ENCODE measurements at places on chromosomes 2 and 18. TPM values are rescaled to one million over a fixed set of nuclear protein-coding genes. Genes with fewer than 3 reads are reported as not detected.

GRCh38 chr18:26568926-26569665 lies 20.7 kb upstream of the KCTD1 start:
- DNase-seq: no peak

Gene CPO
- 0.89 TPM for total RNA-seq

DNA sequence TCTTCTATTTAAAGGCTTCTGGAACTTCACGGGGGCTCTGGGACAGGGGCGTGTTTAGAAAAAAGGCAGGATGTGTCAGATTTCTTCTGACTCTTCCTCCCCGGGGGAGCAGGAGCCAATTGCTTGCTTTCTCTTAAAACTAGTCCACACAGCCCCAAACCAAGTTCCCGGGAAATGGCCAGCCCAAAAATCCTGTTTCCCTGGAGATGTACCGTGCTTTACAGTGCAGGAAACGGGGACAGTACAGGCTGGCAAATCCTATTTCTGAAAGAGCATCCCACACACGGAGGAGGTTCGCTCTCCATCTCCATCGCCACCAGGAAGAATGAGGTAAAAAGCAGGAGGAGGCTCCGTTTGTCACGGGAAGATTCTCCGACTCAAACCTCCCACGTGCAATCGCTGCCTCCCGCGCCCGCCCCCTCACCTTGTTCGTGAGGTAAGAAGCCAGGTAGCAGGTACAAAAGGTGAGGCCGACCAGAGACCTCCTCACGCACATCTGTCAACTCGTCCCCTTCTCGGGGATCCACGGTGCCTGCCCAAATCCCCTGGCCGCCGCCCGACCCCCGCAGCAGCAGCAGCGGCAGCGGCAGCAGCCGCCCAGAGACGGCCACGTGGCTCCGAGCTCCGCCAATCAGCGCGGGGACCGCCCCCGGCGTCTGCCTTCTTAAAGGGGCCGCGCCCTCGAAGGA lies 15.6 kb upstream of the RIOK3 start:
- peak; percentile 92 for DNase-seq

Gene PHOSPHO2
- total RNA-seq: 8.5 TPM

DNA sequence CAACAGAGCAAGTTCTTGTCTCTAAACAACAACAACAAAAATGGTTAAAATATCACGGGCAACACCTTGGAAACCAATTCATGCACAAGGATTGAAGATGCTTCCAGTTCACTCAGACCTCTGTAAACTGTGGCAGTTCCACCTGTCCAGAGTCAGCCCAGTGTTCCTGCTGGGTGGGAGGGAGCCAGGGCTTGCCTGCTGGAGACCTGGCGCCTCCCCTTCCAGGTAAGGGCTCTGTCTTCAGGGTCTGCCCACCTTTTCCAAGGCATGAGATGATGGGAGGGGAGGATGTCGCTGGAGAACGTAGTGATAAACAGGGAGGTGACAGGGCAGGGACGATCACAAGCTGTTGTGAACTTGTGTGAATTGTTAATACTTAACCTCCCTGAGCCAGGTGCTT lies 9.8 kb upstream of the GPC1 start:
- no peak for DNase-seq

DNA sequence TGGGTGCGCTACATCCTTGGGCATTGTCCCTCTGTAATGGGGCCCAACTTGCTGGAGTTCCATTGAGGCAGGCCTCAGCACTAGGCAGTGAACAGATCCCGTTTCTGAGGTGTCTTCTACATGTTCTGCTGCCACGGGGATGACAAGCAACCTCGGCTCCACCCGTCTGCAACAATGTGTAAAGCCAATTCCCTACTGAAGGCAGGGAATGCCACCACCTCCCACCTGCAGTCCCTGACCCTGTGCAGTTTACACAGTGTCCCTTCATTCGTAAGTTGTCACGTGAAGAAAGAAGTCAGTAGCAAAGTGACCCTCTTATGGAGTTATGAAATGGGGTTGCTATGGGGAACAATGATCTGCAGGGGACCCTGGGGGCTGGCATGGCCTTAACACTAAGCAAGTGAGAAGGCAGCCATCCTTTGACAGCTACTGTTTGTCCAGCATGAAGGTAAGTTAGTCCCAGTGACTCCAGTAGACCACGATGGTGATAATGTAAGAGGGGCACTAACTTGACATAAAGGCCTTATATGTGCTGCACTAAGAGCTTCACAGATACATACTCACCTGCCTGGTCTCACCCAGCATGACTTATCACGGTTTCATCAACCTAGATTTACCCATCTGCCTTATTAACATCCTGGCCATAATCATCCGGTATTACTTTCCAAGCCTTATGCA lies 130.6 kb upstream of the ZSWIM2 start:
- DNase-seq: no peak

Gene XIRP2
- 2.9 TPM for total RNA-seq

DNA sequence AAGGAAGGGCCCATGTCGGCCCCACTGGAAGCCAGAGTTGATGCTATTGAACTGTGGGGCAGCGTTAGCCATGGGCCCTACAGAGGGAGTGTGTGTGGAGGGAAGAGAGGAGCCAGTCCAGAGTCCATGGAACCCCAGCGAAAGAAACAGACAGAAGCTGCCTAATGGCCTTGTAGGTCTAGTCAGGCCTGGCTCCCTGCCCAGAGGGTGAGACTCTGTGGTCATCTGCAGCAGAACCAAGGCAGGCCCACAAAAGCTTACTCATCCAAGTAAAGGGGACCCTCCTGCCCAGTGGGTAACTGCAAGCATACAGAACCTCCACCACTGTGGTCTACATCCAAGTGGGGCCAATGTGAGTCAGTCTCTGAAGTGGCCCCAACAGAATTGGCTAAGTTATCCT lies 439.8 kb downstream of the TGIF1 start:
- no peak for DNase-seq

GRCh38 chr2:20604951-20605381 lies 45.9 kb downstream of the HS1BP3 start:
- DNase-seq: peak; percentile 52

DNA sequence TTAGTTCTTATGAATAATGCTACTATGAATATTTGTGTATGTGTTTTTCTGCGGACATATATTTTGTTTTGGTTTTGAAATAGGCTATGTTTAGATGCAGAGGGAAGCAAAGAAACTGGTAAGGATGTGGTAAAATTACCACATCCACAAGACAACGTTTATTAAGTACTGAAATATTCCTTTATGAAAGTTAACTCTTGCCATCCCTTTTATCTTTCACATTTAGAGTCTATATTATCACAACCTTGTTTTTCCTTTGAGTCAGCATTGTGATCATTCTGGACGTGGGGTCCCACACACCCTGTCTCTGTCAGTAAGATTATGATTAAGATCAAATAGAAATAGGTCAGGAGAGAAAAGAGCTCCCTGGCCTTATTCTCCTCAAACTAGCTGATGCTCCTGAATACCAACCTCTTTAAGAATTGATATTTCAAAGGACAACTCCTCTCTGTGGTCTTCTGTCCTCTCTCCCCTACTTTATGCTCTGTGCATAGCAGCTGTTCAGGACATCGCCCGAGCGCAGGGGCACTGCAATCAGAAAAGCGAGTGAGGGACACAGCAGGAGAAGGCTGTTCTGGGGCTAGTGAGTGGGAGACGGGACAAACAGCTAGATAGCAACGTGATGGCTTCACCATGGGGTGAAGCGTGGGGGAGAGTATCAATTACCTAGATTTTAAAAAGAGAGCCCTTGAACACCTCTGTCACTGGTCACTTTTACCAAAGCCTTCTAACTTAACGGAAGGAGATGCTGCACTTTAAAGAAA lies 12.2 kb downstream of the METAP1D start:
- DNase-seq: no peak

Gene DNAH7
- total RNA-seq: 2.5 TPM

DNA sequence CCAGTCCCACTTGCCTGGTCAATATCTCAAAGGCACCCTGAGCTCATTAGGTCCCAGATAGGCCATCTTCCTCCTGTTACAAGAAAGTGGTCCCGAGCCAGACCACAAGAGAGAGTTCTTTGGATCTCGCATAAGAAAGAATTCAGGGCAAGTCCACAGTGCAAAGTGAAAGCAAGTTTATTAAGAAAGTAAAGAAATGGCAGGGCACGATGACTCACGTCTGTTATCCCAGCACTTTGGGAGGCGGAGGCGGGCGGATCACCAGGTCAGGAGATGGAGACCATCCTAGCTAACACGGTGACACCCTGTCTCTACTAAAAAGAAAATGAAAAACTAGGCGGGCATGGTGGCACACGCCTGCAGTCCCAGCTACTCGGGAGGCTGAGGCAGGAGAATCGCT lies 10.8 kb upstream of the SMAD7 start:
- no peak for DNase-seq

Gene OR6B2
- total RNA-seq: 5.1 TPM

- DNase-seq: no peak
Observed at GRCh38 chr2:160859096-160859495, 301.1 kb upstream of the TANK start.

DNA sequence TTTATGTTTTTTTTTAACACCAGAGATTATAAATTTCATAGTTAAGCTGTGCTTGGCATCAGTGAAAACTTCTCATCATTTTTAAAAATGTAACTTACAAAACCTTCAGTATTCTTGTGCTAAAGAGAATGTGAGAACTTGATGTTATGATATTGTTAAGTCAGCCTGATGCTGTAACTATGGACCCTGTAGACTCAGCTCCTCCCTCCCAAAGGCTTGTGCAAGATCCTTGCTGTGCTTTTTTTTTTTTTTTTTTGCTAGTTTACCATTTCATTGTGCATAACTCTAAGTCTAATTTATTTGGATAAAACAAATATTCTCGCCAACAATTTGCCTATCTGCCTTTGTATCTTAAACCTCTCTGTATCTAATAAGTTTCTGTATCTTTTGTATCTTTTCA lies 12.9 kb upstream of the TFPI start:
- no peak for DNase-seq
